ENCODE measurements at places on chromosomes 6 and 20.

DNA sequence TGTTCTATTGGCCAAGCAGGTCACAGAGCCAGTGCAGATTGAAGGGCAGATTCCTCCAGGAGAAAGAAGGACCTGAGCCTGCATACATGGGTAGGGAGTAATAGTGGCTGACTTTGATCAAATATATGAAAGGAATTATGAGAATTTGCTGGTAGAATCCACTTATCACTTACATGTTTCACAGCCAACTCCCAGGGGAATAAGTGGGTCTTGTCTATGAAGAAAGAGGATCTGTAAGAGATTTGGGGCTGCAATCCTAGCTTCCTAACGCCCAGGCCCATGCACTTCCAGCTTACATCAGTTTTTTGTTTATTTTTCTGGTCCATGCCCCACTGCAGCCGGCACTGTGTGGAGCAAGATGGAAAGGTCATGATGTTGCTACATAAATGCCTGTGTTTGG is 107.9 kb upstream of the SYNDIG1 start:
- DNase-seq = no peak

- no peak for DNase-seq
Measured at GRCh38 chr6:2718334-2719092, 32.2 kb downstream of the MYLK4 start.

- DNase-seq = no peak
Measured at GRCh38 chr20:60634491-60635172, 617.4 kb upstream of the CDH4 start.

GRCh38 chr6:90375681-90376439 is 79.2 kb upstream of the BACH2 start:
- no peak for DNase-seq

- no peak for DNase-seq
Measured at GRCh38 chr20:48603116-48603818, 224.5 kb downstream of the PREX1 start.

DNA sequence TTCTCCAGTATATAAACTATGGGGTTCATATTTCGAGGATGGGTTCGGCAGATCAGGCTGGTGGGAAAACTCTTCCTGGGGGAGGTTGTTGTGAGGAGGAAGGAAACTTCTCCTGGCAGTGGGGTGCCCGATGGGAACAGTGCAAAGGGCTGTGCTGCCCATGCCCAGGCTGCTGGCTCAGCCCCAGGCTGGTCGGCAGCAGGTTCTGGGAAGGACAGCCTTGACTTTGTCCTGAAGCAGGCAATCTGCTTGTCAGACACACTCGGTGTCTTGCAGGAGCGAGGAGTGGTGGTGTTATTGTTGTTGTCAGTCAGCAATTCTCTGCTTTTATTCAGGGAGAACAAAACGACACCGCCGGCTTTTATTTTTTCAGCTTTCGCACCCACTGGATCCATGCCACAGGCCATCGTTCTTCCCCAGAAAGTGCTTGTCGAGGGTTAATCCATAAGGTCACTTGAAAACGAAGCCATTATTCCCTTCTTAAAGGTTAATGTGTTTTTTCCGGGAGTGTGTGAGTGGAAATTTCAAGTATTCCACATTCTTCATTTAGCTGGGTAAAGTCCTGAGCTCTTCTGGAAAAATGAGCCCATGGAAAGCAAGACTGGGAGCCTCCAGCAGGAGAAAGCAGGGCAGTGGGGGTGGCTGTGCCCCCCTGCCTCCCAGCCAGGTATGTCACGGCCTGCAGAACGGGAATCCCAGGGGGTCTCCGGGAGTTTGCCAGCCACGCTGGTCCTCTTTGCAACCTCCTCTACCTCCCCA is 57.0 kb upstream of the STX16 start:
- DNase-seq = no peak

DNA sequence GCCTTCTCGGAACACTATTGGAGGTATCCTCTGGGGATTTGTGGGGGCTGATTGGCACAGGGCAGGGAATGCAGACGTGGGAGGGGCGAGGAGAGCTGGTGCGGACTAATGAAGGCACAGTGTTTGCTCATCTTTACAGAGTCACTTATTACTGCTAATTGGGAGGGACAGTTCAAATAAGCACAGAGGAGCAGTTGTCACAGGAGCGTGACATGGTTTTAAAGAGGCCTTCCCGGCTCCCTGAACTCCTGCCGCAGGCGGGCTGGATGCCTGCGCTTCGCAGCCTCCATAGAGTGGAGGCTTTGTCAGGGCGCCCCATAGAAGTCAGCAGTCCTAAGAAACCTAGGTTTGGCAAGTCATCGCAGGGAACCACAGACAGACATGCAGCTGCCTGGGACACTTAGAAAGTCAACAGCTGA is 149.6 kb downstream of the LINC00237 start:
- DNase-seq = no peak

DNA sequence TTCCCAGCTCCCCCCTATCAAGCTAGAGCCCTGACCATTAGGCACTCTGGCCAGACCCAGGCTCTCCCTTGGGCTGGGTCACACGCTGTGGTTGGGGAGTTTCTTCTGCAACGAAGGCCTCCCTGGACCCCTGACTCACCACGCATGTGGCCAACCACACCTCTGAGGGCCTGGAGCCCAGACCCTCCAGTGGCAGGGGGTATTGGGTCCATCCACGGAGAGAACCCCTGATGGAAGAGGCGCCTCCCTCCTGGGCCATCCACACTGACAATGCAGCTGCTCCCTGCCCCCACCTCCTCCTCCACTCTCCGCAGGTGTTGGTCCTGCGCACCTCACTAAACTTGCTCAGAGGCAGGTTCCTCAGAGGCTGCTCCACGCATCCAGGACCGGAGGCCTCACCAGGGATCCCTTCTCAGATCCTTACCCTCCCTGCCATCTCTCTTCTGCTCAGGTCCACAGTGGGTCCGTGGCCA is 125.4 kb downstream of the RNASET2 start:
- DNase-seq = no peak

- DNase-seq = no peak
Measured at GRCh38 chr6:53240139-53240538, 91.5 kb upstream of the GCM1 start.

DNA sequence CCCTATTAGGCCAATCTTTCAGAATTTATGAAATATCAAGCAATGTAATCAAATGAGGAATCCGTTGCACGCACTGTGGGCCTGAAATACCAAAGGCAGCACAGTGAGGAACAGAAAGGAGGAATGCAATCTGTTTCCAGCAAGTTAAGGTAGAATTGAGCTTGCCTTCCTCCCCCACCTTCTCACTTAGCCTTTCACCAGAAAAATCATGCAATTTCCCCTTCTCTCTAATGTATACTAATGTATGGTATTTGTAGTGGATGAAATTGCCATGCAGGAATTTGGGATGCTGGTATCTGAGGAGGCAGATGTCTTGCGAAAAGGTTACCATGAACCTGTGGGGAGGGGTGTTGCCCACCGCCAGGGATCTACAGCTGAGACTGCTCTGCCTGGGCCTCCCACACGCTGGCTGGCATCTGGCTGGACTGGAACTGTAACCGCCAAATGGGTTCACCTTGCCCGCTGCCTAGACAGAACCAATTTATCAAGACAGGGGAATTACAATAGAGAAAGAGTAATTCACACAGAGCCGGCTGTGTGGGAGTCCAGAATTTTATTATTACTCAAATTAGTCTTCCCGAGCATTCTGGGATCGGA is 222.4 kb upstream of the MYLIP start:
- no peak for DNase-seq

- DNase-seq = no peak
Measured at GRCh38 chr20:3679749-3680700, 1.8 kb downstream of the ADAM33 start.

DNA sequence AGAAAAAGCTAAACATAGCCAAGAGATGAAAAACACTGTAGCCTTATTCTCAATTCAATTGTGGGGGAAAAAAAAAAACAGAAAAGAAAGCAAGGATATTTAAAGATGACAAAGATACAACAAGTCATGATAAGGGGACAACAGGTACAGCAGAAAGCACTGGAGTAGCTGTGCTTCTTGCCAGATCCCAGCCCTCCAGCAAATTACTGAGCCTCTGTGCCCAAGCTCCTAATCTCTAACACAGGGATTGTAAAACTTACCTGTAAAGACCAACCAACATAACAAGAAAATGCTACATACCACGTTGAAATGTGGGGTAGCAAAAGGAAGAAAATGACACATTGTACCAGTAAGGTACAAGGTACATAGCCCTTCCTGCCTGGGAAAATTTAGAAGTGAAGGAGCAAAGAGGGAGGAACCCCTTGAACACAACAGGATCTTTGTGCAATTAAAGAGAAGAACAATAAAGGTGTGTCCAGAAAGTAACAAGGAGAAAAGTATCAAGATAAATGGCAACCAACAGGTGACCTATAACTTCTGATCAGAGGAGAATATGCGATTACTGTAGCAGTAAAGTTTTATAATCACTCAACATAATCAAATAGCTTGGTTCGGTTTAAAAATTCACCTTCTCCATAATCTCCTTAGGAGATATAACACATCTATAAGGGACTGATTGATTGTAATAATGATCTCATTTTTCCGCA is 30.6 kb downstream of the PREP start:
- DNase-seq = no peak

DNA sequence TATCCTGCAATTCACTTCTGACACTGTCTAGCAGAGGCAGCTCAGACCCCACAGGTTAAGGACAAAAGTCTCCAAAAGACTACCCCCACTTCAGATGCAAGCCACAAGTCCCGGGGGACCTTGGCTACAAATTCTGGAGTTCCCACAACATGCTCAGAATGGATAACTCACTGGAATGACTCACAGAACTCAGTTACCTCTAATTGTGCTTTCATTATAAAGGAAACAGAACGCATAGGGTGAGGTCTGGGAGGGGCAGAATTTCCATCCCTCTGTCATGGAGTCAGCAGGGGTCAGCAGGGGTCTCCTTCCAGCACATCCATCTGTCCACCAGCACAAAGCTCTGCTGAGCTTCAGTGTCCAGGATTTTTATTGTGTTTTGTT is 184.2 kb downstream of the CDH4 start:
- no peak for DNase-seq

- DNase-seq = no peak
Measured at GRCh38 chr6:7542065-7542873, 798 bp downstream of the DSP start.

DNA sequence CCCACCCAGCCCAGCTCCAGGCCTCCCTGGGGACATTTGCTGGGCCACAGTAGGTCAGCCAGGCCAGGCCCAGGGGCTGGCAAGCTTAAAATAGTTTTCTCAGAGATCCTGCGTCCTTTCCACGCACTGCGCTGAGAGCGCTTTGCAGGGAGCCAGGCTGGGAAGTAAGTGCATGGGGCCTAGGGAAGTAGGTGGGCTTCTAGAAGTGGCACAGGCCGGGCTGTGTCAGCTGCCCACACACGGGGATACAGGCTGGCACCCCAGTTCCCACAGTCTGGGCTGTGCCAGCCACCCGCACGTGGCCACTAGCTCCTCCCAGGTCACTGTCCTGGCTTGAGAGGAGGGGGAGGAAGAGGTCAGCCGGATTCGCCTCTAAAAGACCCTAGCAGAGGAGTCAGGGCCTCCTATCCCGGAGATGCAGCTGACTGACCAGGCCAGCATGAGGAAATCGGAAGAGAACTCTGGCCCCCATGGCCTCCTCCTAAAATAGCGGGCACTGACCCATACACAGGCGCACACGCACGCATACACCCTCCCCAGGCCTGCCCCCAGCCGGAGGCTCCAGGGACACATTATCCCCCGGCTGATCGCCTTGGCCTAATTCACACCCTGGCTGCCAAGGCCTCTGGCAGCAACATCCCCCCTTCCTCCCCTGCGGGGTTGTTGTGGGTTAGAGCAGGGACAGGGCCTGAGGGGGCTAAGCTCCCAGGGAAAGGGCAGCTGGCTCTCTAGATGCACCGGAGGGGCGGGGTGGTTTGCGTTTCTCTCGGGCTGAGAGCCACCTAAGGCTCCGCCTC is 5.4 kb downstream of the SLCO4A1 start:
- no peak for DNase-seq

DNA sequence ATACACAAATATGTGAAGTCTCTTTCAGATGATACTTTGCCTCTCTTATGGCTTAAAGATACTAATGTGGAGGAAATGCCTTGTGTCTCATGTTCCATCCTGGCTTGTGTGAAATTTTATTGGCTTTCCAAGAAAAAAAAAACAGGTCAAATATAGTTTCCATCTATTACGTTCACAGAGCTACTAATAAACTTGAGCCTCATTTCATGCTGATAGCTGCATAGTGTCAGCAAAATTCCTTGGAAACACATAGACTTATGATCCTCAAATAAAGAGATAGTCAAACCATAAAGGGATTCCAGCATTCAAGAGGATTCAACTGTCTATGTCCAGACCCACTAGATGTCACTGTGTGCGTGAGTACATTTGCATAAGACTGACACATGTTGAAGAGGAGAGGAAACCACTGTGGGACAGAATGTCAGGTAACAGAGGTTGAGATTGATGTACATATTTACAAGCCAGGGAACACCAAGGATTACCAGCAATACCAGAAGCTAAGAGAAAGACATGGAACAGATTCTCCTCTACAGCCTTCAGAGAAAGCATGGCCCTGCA is 266.6 kb downstream of the COL12A1 start:
- no peak for DNase-seq
